Epithelial cell of prostate (primary cell): ENCODE measurements at places on chromosomes 2 and 18.

DNA sequence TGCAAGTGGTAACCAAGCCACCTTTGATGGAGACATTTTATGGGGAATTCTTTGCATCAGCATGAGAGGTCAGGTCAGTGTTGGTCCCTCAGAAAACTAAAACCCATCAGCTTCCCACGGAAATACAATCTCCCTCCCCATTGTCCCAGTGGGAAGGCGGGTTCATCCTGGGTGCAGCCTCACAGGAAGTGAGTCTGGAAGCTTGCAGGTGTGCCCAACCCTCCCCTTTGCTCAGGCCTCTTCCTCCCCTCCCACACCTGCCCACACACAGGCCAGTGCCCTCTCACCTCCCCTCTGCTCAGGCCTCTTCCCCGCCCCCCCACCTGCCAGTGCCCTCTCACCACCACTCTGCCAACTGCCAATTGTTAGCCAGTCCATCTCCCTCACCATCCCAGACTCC, 166.8 kb upstream of the RAB6C start:
- no peak for DNase-seq

- DNase-seq: no peak
Observed at GRCh38 chr2:200417366-200417765, 92.5 kb downstream of the KCTD18 start.

DNA sequence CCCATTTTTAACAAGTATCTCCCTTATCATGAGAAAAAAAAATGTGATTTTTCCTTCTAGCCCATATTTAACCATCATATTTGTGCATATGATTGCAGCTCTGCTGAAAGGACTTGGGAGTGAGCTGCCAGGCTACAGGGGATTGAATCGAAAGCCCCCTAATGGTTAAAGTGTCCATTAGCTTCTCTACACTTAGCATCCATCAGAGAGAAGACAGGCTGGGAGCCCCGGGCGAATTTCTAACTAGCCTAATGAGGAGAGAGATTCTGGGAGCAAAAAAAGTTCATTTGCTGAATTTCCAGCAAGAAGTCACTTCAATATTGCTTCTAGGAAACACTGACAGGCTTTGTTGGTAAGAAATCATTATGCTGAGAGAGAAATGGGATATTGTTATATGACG, 848.8 kb downstream of the TDRD15 start:
- DNase-seq: no peak

- no peak for DNase-seq
Observed at GRCh38 chr2:63522950-63523349, 65.3 kb downstream of the WDPCP start.

GRCh38 chr2:218005486-218005885, 2.7 kb upstream of the TNS1 start:
- DNase-seq: no peak

DNA sequence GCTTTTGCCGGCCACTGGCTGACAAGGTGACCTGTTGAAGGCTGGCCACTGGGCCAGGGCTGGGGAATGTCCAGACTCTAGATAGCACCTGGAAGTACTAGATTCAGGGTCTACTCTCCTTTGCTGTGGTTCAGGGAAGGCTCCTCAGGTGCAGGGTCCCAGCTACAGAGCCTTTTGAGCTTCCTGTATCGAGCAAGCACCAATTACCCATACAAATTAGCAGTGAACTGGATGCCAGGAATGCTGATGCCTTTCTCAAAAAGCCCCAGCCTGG, 213.4 kb downstream of the CYP26B1 start:
- DNase-seq: no peak

DNA sequence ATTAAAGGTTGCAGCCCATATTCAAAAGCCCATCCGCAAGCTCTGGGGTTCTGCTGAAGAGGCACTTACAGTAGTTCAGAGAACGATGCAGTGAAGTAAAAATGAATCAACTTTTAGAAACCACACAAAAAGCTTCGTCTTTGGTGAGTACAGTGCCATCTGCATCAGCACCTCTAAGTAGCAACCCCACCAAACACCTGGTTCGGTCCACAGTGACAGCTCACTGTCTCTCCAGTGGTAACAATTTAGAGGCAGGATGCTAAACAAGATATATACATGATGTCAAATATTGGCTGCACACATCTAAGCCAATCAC, 275.4 kb upstream of the TCF4 start:
- DNase-seq: no peak

- DNase-seq: no peak
Observed at GRCh38 chr2:200306931-200307723, 634 bp downstream of the SPATS2L start.

DNA sequence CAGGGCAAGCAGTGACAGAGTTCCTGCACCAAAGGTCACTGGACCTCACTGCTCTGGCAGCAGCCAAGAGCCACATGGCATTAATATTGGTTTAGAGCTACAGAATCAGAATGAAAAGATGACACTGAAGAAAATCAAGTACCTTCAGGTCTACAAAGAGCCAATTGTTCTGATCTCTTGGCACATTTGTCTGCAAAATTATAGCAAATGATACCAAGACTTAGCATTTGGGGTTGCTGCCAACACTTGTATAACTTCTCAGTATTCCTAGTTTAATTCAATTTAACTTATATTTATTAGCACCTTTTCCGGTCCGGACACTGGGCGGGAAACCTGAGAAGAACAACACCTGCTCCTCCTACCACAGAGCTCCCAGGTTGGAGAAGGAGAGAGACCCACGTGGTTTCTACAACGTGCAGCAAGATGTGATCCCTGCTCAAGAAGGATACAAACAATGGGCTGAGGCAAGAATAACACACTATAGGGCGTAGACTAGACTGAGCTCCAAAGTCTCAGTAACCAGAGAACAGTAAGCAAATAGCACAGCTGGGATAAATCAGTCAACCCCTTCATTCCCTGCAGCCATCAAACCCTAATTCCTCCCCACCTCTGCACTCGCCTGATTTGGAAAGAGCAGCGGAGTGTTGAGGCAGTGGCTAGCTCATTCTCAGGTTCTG, 2.4 kb downstream of the LRRC30 start:
- DNase-seq: no peak

- no peak for DNase-seq
Observed at GRCh38 chr2:18639756-18640453, 50.5 kb upstream of the NT5C1B start.

GRCh38 chr2:64695721-64696261, 42.1 kb upstream of the SERTAD2 start:
- DNase-seq: no peak

DNA sequence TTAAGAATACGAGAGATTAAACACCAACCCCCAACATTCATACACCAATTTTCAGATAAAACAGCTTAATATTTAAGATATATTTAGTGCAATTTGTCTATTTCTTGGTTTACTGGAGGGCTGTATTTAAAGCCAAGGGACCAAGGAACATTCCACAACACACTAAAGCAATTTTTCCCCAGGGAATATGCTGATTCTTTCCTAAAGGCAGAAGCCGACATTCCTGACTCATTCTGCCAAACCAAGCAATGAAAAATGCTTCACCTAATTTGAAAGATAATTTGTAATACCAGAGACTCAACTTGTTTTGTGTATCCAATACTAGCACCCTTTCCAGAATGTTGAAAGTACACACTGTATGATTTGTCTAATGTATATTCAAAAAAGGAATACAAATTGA, 1267.6 kb upstream of the PIK3C3 start:
- no peak for DNase-seq

DNA sequence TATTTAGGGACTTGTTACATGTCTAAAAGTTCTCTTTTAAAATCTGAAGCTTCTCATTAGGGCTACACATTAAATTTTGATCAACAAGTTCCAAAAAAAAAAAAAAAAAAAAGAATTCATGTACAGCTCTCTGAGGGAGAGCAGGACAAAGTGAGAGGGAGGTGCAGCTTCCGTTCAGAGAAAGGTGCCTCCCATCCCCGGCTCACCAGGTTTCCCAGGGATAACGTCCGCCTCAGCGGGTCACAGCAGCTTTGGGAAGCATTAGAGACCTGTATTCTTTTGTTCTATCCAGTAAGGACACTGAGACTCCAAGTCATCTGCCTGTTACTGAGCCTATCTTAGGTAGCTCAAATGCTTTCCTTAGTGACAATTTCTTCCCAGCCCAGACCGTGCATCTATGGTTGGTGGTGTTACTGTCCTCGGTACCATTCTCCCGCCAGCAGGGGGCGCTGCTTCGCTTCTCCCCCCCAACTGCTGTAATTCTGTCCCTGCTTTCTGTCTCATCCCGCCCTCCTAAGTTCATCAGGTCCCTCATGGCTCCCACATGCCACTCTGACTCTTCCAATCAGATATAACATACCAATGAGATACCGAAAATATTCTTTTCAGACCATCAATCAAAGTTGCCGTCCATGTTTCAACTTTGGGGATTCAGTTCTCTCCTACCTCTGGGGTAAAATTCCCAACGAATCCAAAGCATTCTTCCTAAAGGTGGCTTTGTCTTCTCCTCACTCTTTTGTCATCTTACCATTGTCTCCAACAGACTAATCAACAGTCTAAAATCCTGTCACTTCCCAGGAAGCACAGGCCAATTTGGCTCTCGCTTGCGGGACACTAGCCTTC, 466.5 kb downstream of the METTL4 start:
- DNase-seq: no peak

DNA sequence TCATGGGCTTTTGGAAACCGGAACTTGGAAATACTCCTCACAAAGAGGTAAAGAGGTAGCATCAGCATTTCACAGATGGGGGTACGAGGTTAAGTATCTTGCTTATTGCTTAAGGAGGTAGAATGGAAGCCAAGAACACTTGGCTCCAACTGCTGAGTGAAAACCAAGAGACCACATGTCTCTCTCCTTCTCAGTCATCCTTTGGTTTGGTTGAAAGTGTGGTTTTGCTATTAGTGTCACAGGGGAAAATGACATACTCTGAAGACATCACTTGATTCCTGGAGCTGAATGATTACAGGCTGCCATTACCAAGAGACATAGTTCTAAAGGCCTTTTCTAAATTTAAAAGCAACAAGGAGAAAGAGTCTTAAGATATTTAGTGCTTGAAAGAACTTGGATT, 41.5 kb downstream of the ANTXR1 start:
- DNase-seq: no peak

- DNase-seq: no peak
Observed at GRCh38 chr2:96549967-96550786, 13.6 kb downstream of the ARID5A start.

DNA sequence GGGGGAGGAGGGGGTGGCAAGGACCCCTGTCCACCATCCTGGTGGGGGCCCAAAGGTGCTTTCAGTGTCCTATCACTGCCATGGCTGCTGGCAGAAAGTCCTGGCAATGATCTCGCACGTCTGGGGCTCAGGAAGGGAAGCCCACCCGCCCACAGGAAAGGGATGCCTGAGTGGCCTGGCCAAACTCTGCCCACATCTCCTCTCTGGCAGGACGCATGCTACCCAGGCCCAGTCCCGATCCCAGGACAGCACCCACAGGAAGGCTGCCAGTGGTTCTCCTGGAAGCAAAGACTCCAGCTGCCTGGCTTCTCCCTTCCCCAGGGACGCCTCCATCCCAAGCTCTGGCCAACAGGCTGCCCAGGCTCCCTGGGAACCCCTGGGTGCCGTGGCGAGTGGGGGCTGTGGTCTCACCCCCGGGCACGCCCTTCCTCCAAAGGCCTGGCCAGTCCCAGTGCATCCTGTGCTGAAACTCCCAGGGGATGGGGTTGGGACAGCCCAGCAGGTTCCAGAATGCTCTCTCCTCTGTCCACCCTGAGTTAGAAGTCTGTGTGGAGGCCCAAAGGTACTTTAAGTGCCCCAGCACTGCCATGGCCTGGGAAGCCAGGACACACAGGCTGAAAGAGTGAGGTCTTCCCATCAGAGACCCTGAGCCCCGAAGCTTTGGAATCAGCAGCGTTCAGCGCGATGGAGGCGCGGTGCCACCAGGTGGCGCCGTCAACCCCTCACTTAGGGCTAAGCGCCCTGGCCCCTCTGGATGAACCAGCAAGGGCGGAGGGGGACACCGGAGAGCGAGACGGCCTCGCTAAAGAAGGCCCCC, 29.8 kb upstream of the TAF1B start:
- no peak for DNase-seq

DNA sequence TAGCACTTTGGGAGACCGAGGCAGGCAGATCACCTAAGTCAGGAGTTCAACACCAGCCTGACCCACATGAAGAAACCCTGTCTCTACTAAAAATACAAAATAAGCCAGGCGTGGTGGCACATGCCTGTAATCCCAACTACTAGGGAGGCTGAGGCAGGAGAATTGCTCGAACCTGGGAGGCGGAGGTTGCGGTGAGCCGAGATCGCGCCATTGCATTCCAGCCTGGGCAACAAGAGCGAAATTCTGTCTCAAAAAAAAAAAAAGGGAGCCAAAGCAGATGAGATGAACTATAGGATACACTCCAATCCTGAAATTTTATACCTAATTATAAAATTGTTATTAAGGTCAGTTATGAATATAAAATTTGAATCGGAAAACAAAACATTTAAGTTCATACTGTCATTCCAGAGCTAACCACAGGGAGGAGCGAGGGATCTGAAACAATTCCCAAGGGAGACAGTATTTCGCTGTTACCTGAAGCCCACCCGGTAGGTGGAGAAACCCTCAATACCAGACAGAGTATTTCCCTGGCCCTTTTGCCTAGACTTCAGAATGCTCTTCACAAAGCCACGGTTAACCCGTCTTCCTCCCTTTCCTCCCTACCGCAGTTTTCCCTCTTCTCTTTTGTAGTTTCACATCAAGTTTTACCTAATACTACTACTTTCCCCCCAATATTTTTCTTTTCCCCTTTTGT, 1.4 kb downstream of the PPM1G start:
- no peak for DNase-seq

DNA sequence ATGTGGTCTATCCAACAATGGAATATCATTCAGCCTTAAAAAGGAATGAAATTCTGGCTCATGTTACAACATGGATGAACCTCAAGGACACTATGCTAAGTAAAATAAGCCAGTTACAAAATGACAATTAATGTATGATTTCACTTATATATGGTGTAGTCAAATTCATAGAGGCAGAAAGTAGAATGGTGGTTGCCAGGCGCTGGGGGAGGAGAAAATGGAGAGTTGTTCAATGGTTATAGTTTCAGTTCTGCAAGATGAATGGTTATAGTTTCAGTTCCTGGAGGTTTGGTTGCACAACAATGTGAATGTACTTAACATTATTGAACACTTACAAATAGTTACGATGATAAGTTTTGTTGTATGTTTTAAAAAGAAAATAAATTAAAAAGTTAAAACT, 79.2 kb upstream of the IL1R2 start:
- DNase-seq: no peak

GRCh38 chr2:31008561-31009114, 129.6 kb downstream of the GALNT14 start:
- DNase-seq: no peak

GRCh38 chr2:1731447-1731962, 12.8 kb downstream of the PXDN start:
- no peak for DNase-seq
